ENCODE measurements at places on chromosomes 11 and 22.

DNA sequence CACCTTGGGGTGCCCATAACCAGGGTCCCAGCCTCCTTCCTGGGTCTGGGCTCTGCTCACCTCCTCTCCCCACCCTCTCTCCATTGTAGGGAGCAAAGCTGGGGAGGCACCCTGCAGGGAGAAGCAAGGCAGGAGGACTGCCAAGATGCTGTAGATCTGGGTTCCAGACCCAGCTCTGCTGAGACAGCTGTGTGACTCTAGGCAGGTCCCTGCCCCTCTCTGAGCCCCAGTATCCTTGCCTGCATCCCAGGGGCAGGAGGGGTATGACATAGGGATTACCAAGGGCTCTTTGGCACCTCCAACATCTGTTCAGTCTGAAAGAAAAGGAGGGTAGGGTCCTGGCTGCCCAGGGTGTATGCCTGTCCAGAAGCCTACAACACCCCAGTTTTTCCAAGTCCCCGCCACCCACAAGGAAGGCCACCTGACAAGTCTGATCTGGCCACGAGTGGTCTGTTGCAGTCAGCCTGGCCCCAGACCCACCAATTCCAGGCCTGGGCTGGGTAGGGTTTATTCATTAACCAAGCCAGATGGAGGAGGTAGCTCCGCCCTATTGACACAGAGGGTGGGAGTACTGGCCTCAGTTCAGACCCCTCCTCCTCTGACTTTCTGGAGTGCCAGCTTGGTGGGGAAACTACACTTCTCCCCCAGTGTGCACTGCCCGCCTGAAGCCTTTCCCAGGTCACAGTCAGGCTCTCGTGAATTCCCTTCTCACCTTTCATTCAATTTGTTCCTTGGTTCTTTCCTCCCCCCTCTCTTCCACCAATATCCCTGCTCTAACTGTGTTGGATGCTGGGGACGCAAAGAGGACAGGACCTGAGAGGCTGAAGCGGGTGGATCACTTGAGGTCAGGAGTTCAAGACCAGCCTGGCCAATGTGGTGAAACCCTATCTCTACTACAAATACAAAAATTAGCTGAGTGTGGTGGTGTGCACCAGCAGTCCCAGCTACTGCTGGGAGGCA lies 15.0 kb downstream of the STARD10 start:
- DNase-seq = no peak

GRCh38 chr22:48902001-48902869 lies 925.4 kb downstream of the BRD1 start:
- no peak for DNase-seq

GRCh38 chr22:24582056-24582814 lies 10.6 kb downstream of the LRRC75B start:
- DNase-seq = no peak

GRCh38 chr11:60222141-60222540 lies 20.8 kb downstream of the MS4A4E start:
- no peak for DNase-seq

GRCh38 chr22:44573451-44573850 lies 75.4 kb upstream of the RTL6 start:
- DNase-seq = no peak

DNA sequence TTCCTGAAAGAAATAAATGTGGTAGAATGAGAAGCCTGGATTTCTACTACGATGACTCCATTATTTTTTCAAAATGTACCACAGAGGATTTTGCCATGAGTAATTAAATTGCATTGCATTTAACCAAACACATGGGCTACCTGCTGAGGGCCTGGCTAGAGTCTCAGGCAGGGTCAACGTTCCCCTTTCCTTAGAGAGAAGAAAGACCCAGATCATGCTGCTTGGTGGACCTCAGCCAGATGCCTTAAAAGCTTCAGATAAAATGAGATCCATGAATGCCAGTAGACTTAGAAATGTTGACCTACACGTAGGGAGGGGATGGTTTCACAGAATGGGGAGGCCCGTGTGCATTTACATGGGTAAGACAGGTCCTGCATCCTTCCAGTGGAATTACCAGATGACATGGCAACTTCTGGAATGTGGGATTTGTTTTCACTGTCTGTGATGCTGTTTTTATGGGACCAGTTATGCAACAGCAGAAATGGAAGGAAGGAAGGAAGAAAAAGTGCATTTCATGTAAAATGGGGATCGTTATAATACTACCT lies 1069.4 kb downstream of the NTM start:
- no peak for DNase-seq

DNA sequence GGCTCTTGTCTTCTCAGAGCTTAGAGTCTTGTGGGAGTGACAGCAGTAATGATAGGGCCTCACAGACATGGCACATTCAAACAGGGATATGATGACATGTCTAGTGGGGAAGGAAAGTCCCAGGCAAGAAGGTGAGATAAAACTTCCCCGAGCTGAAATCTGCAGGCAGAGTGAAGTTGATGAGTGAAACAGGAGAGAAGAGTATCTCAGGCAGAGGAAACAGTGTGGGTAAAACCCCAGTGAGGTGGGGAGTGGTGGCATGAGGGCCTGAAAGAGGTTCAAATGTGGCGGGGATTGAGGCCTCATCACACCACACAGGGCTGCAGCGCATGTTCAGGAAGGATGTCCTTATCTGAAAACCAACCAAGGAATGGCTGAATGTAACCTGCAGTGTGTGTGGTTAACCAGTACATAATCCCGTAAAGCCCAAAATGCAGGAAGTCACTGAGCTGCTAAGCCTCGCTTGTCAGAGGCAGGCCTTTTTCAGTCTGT lies 153.8 kb upstream of the E2F8 start:
- no peak for DNase-seq

GRCh38 chr22:49903322-49904039 lies 14.8 kb downstream of the ALG12 start:
- no peak for DNase-seq

All from left renal pelvis (tissue), 4 donors.